Right cardiac atrium (tissue), 5 donors: ENCODE measurements at places on chromosomes 11 and 22.

DNA sequence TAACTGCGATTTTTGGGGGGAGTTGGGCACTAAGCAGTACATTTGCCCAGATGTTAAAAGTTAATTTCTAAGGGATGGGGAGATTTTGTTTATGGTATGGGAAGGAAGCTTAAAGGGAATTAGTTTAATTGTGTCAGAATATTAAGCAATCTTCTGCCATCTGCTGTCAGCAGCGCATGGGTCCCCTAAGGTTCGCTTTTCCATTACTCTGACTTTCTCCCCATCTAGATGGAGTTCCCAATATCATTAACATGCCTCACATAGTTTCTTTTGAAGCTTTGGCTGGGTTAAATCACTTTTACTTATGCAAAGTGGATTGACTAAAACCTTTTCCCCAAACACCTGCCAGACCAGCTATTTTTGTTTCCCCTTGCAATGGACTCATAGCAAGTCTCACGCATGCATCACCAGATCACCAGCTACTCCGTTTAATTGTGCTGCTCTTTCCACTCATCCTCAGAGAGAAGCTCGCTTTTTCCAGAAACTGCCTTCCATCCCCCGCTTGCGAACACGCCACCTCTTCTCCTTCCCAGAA lies 172.7 kb downstream of the FAT3 start:
- no peak for DNase-seq

GRCh38 chr11:94796190-94796580 lies 28.0 kb downstream of the AMOTL1 start:
- DNase-seq, result no peak

- peak; percentile 84 for DNase-seq
Observed at GRCh38 chr22:50089682-50090411, at the start of gene MOV10L1. Gene MOV10L1 (plus strand): TSS chr22:50090006. CDS start chr22:50090089, 83 bp downstream.

DNA sequence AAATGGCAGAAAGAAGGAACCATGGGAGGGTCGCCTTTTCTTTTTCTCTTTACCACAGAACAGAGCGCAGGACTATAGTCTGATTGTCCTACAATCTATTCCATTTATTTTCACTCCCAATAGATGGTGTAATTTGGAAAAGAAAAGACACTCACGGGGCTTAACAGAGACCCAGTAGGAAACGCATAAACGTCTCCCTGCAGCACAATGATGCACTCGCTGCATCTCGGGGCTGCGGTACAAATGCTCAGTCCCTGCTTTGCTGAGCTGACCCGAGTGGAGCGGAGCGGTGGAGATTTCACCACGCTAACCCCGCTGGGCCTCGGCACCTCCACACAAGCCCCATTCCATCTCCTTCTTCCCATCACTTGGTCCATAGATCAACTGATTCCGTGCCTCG lies 1.5 kb downstream of the FEZ1 start:
- DNase-seq, result no peak

DNA sequence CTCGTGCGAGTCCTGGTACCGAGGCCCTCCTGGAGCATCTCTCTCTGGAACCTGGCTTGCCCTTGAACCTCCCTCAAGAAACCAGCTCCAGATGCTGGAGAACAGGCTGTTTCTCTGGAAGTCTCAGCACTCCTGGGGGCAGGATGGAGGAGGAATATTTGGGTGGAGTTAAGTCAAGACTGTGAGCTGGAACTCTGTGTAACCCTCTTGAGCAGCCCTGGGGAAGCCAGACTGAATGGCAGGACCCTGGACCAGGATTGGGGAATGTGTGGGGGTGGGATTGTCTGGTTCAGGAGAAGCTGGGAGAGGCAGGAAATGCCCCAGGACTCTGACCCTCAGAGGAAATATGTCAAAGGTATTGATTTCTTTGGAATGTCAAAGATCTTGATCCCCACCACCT lies 7.7 kb downstream of the CREB3L1 start:
- DNase-seq, result no peak

GRCh38 chr11:122128146-122128545 lies 12.1 kb upstream of the BLID start:
- DNase-seq, result no peak

DNA sequence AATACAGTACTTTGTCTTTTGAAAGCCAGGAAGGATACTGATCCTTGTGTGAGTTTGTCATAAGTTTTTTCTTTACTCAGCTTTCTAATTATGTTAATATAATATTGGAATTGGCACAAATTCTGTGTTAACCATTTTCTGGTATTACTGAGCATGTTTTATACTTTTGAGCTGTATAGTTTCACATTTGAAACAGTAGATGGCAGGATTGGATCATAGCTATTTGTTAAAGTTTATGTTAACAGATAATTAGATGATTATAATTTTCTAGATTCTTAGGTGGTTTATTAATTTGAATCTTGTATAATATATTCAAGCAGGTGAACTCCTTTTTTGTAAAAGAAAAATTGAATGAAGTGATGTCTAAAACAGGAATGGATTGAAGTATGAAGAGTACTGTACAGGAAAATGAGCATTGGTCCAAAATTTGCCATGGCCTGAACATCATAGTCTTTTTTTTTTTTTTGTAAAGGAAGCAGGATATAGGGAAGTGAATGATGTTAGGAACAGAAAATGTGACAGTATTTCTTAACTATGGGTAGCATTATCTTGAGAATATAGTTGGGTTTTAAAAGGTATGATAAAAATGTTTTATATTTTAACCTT lies 102.0 kb downstream of the CYP2R1 start:
- DNase-seq, result no peak

DNA sequence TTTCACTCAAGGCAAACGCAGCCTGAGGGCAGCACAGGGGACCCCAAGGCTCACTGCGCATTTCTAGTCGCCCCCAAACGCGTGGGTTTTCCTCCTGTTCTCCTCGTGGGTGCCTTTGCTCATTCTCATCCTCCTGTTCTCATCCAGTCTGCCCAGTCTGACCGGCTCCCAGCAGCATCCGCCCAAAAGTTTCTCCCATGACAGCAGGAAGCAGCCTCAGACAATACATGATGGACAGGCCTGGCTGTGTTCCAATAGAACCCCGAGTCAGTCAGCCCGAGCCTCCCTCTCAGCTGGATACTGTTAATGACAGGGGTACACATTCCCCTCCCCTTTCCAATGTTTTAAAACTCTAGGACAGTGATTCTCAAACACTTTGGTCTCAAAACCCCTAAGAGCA lies 22.5 kb upstream of the KRTAP5-7 start:
- no peak for DNase-seq

DNA sequence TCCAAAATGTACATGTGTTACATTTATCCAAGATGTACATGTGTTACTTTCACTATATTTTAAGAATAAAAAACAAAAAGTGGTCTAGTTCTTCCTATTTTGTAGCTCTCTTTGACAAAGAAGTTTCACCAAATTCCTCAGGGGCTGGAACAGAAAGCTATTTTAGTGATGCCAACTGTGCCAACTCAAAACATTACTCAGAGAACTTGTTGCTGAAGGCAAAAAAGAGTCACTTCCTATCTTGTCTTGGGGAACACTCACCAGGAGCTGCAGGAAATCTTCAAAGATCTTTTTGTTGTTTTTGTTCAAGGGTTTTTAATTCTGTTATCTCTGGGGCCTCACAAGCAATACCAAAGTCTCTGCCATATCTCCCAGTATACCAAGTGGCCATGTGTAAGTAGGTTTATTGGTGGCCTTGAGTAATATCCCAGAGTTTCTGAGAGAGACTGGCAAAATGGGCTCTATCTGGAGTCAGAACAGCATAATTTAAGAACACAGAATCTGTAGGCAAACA lies 13.6 kb upstream of the EED start:
- no peak for DNase-seq

GRCh38 chr22:42691440-42691839 lies 29.2 kb downstream of the A4GALT start:
- DNase-seq, result peak; percentile 42

DNA sequence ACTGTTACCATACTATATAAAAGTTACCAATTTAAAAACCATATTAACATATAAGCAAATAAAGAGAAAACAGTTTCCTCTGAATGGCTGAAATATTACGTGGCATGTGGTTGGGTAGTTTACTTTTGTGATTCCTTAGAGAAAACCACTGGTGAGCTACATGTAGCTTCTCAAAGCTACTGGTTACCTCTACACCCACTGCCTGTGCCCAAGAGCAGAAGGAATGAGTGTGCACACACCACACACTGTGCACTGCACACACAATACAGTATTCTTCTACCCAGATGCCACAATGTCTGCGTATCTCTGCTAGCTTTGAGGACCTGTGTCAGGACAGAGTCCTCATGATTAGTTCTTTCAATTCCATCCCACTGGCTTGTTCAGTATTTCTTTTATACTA lies 25.5 kb upstream of the YPEL1 start:
- no peak for DNase-seq

- DNase-seq, result no peak
Observed at GRCh38 chr11:16126362-16126761, 230.0 kb downstream of the SOX6 start.

DNA sequence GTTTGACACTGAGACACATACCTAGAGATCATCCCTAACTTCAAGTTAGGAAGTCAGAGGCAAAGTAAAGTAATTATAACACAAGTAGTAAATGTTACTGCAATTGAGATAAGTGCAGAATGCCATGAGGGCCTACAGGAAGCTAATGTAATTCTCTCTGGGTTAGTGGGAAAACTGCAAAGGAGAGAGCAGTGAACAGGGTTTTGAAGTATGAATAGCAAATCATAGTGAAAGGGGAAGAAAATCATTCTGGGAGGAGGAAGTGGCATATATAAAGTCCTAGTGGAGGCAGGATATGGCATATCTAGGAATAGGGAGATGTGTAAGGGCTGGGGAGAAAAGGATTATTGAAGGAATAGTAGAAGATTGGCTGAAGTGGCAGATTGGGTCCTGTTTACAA lies 27.9 kb downstream of the RNF169 start:
- DNase-seq, result no peak

- no peak for DNase-seq
Observed at GRCh38 chr22:37498289-37498909, 12.2 kb upstream of the MFNG start.

GRCh38 chr22:46726066-46726985 lies 11.7 kb downstream of the CERK start:
- DNase-seq, result peak; percentile 75

- no peak for DNase-seq
Observed at GRCh38 chr11:57363131-57364080, 17.5 kb downstream of the PRG3 start.

DNA sequence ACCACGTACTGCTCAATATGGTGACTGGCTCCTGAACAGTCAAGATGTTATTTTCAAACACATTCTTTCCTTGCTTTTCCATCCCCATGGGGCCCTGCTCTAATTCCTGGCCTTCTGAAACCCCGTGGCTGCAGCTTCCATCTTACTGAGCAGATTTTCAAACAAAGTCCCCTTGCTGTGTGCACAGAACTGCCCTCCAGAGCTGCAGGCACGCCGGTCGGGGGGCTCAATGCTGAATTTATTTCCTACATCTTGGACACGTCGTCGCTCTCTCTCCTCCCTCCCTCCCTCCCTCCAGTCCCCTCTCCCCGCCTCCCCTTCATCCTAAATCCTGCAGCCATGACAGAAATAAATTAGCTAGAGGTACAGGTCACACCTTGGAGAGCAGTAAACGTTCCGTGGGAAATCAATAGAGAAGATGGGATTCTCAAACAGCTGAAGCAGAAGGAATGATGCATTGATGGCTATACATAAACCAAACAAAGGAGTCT lies 243.1 kb upstream of the BLID start:
- DNase-seq, result no peak

GRCh38 chr11:127098684-127099083 lies 98.1 kb upstream of the KIRREL3 start:
- no peak for DNase-seq

GRCh38 chr11:80281194-80281593 lies 840.4 kb upstream of the TENM4 start:
- no peak for DNase-seq

GRCh38 chr11:122664188-122664587 lies 8.7 kb downstream of the UBASH3B start:
- no peak for DNase-seq

GRCh38 chr11:61925736-61926135 lies 8.4 kb upstream of the RAB3IL1 start:
- DNase-seq, result no peak

- DNase-seq, result peak; percentile 43
Observed at GRCh38 chr11:92852946-92853345, 116.5 kb upstream of the MTNR1B start.

- peak; percentile 93 for DNase-seq
Observed at GRCh38 chr11:119106564-119107537, at the start of gene C2CD2L. Gene C2CD2L (plus strand): TSS chr11:119107344. CDS start chr11:119107742, 398 bp downstream.

- DNase-seq, result no peak
Observed at GRCh38 chr11:111209543-111210355, 35.8 kb upstream of the POU2AF2 start.

GRCh38 chr11:40838181-40838683 lies 621.2 kb downstream of the LRRC4C start:
- DNase-seq, result no peak

DNA sequence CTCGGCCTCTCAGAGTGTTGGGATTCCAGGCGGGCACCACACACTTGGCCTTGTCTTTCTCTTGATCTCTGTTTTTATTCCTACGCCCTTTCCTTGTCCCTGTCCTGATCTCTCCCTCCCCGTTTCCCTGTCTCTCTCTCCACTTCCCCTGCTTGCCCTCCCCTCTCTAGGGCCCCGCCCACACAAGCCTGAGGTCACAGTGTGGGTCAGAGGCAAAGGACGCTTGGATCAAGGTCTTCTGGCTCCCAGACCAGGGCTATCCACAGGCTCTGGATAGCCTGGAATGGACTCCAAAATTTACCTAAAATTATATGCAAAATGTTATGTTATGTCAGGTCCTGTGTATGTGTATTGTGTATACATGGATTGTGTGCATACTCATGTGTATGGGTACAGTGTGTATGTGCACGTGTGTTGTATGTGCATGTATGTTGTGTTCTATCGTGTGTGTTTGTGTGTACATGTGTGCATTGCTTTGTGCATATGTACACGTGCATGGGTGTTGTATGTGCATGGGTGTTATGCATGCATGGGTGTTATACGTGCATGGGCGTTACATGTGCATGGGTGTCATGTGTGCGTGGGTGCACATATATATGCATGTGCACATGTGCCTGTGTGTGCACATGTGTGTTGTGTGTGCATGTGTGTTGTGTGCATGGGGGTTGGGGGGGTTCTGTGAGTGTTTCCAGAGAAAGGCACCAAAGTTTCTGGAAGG lies 38.3 kb downstream of the TP53I11 start:
- DNase-seq, result no peak

DNA sequence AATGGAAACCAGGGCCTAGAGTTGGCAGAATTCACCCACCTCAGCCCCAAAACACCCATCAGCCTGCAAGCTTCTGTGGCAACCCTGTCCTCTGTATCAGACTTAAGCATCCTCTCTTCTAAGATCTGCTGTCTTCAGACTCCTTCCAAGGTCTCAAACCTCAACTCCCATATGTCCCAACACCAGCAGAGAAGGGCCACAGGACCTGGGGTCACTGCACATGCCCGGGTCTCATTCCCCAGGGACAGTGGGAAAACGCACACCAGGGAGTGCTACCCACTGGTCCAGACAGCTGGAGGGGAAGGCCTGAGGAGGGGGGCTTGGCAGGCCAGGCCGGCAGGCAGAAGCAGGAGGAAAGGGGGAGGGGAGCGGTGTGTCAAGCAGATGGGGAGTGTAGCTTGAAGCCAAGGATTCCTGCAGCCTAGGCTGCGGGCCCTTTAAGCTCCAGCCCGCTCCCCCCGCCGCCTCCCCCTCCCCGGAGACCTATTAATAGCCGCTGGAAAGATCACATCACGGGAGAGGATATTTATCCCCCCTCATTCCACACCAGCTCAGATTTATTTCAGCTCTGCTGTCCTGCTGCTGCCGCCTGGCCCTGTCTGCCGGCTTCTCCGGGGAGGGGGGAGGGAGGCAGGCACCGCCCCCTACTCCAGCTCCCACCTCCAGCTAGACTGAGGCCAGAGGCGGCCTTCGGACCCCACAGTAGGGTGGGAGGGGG lies 16.7 kb downstream of the BCL9L start:
- peak; percentile 93 for DNase-seq
